Spleen (tissue), 13 donors: ENCODE measurements at places on chromosomes 13 and 19. TPM values are rescaled to one million over a fixed set of nuclear protein-coding genes. Genes with fewer than 3 reads are reported as not detected.

The CARM1 gene
- total RNA-seq = 30.4 TPM

The SGCG gene
- not detected for total RNA-seq

The ZNF101 gene
- 38.2 TPM for total RNA-seq

The COLGALT1 gene
- 116 TPM for total RNA-seq

The APC2 gene
- 0.22 TPM for total RNA-seq

The SSBP4 gene
- total RNA-seq = 61.7 TPM

The GNA15 gene
- total RNA-seq = 12.7 TPM

The KIR3DL3 gene
- not detected for total RNA-seq

The DIAPH3 gene
- 1.8 TPM for total RNA-seq

The CACNG6 gene
- not detected for total RNA-seq

The EPS8L1 gene
- total RNA-seq = 1.9 TPM

The ZNF799 gene
- 6.3 TPM for total RNA-seq

The GGACT gene
- total RNA-seq = 5.9 TPM

The FGF22 gene
- 0.27 TPM for total RNA-seq

The FPR1 gene
- 113 TPM for total RNA-seq

The CD33 gene
- 32.6 TPM for total RNA-seq
